ENCODE measurements at places on chromosomes 7 and 10.

DNA sequence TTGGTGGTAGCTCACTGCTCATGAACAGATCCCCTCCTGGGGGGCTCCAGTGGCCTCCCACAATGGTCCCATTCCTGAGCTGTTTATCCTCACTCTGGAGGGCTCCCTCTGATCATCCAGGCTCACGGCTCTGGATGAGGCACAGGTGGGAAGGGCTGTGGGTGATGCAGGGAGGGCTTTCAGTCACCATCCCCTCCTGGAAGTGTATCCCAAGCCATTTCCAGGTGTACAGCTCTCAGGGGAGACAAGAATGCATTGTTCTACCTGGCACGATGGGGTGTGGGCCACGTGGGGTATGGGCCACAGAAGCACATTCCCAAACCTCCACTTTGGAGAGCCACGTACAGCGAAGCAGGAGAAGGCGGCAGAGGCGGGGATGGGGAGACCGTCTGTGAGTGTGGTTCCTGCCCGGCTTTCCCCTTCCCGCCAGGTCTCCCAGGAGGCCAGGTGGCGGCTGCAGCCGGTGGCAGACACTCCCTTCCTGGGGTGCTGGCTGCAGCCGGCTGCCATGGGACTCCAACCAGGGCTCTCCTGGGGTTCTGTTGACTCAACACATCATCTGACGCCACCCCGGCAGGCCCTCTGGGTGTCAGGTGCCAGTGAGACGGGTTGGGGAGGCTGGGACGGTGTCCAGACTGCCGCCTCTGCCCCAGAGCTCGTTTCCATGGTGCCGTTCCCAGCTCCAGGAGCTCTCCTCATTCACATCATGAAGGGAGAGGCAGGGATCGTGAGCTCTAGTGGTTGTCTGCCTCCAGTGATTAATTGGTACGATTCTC, 169.7 kb upstream of the RHEB start:
- no peak for DNase-seq

DNA sequence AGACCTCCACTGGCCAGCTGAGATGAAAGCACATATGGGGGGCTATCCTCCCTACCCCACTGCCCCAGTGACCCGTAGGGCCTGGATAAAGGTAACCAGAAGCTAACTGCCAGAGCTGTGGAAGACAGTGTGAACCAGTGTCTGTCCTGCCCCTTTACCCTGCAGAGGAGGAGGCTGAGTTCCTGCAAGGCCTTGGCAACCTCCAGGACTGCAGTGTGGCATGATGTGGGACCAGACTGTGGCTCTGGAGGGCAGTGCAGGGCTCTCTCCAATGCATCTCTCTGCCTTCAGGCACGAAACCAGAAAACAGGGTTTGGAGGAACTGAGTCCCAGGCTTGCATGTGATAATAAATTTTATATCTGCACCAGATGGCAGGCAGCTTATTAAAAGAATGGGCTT, 93.1 kb downstream of the EPC1 start:
- DNase-seq, result no peak

- no peak for DNase-seq
These were observed 106.4 kb upstream of the DNAJB12 start for GRCh38 chr10:72461085-72461484.

- no peak for DNase-seq
These were observed 346.8 kb upstream of the NFE2L3 start for GRCh38 chr7:25805027-25805687.

- no peak for DNase-seq
These were observed 302.7 kb downstream of the SUGCT start for GRCh38 chr7:40437498-40437897.

DNA sequence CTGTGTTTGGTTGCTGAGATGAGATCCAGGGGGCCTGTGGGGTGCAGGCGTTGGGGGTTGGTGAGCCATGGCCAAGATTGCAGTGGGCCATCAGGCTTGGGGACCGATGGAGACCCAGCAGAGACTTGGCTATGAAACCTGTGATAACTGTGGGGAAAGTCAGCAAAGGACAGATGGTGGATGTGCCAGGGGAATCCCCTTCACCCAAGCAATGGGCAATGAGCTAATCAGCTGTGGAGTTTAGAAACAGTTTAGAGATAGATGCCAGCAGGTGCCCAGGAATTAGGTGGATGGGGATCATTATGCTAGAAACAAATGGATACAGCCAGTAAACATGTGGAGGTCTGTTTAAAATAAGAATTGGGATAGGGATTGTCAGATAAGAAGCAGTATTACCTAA, 151.4 kb upstream of the FERD3L start:
- DNase-seq, result no peak

- no peak for DNase-seq
These were observed 973.5 kb downstream of the ANKRD7 start for GRCh38 chr7:119197877-119198527.

- DNase-seq, result no peak
These were observed 21.4 kb downstream of the TMEM196 start for GRCh38 chr7:19752020-19752419.

GRCh38 chr10:113121153-113121552, 171.1 kb downstream of the TCF7L2 start:
- no peak for DNase-seq

GRCh38 chr7:49848211-49848841, 74.9 kb downstream of the VWC2 start:
- DNase-seq, result no peak

DNA sequence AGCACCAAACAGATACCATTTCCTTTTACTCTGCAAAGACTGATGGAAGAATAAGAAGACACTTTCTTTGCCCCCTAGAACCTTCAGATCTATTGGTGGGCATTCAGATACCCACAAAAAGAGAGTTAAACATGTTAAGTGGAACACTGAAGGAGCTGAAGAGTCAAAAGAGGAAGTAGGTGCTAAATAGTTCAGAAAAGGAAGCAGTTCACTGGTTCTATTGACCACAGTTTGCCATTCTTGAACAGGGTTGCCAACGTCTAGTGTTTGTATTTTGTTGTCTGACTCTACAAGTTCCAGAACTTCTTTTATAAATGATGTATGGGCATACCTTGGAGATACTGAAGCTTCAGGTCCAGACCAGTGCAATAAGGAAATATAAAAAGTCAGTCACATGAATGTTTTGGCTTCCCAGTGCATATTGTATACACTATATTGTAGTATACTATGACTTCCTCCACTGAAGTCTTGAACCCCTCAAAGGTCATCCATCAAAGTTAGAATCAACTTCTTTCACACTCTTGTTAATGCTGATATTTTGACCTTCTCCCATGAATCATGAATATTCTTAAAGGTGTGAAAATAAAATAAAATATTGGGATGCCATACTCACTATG, 47.5 kb upstream of the AGR3 start:
- DNase-seq, result no peak

GRCh38 chr7:112735261-112735660, 54.9 kb downstream of the TMEM168 start:
- no peak for DNase-seq

Data from GOT3 (cell line).